Foreskin fibroblast (primary cell): ENCODE measurements at places on chromosomes 11 and 22.

DNA sequence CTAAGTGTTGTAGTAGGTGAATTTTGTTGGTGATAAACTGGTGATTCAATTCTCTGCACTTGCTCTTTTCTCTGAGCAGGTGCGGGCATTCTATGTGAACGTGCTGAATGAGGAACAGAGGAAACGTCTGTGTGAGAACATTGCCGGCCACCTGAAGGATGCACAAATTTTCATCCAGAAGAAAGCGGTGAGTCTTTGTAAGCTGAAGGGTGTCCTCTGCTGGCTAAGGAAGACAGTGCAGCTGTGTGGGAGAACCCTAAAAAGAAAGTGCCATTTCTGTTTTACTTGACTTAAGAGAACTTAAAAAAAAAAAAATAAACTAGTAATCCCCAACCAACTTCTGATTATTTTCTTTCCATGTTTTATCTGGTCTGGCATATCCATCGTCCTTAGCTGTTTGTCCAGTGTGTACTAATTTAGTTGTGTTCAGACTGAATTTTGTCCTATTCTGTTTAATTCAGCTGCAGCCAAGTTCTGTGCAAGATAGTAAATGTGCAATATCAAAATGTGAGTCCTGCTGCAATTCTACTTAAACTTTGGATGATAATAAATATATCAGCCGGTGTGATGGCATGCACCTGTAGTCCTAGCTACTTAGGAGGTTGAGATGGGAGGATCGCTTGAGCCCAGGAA is 29.6 kb downstream of the CAT start:
- DNase-seq = peak; percentile 53

- DNase-seq = no peak
Measured at GRCh38 chr11:32116668-32117067, 25.8 kb downstream of the RCN1 start.

DNA sequence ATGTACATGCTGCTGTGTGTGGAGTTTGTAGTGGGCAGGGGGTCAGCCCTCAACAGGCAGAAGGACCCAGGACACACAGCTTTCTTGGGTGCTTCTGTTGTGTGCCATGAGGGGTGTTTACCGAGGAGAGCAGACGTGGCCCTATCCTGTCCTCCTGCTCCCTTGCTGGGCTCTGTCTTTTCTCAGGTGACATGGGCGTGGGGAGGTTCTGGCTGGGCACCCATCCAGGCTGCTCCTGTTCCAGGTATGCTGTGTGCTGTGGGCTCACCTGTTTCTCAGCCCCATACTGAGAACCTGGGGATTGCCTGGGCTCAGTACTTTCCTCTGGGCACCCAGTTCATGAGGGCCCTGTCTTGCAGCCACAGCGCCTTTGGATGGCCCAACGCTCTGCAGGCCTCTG is 23.3 kb downstream of the MICALL1 start:
- no peak for DNase-seq

- DNase-seq = no peak
Measured at GRCh38 chr11:131851964-131852755, 481.7 kb downstream of the NTM start.

DNA sequence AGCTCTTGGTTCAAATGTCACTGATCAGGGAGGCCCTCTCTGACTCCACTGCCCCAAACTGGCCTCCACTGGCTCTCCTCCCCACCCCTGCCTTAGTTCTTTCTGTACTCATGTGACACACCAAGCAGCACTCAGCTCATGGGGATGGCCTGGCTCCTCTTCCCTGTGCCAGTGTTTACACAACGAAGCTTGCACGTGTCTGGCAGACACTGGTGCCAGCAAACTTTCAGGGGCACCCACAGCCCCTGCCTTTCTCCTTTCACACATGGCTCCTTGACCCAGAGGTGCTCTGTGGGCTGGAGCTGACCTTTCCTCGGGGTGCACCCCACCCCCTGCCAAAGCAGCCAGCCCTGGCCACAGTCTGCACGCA is 37.6 kb upstream of the PARVG start:
- no peak for DNase-seq

DNA sequence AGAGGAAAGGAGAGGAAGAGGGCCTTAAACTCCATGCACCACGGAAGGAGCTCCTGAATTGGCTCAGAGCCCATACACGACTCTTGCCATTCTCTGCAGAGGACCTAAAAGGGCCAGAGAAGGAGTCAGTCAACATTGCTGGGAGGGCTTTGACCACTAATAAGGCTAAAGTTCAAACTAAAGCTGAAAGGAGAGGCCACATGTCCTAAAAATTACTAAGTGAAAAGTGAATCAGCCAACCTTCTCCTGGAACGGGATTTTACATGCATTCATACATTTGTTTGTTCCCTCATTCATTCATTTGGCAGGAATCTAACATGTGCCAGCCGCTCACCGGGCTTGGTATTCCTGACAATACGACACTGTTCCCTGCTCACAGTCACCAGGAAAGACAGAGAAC is 10.5 kb downstream of the CLMP start:
- DNase-seq = no peak

DNA sequence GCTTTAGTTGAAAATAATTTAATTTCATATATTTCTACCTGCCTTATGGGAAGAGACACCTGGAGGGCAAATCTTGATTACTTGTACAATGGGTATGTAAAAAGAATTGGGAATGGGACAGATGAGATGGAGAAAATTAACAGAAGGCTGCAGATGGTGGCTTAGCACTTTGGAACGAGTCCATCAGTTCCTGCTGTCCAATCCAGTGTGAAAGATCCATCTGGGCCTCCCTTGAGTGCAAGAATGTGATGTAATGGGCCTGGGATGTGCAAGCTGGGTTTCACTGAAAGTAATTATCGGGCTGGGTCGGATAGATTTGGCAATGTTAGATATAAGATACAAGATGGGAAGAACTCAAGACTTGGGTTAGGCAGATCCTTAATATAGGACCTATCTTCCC is 42.0 kb downstream of the CECR2 start:
- no peak for DNase-seq

DNA sequence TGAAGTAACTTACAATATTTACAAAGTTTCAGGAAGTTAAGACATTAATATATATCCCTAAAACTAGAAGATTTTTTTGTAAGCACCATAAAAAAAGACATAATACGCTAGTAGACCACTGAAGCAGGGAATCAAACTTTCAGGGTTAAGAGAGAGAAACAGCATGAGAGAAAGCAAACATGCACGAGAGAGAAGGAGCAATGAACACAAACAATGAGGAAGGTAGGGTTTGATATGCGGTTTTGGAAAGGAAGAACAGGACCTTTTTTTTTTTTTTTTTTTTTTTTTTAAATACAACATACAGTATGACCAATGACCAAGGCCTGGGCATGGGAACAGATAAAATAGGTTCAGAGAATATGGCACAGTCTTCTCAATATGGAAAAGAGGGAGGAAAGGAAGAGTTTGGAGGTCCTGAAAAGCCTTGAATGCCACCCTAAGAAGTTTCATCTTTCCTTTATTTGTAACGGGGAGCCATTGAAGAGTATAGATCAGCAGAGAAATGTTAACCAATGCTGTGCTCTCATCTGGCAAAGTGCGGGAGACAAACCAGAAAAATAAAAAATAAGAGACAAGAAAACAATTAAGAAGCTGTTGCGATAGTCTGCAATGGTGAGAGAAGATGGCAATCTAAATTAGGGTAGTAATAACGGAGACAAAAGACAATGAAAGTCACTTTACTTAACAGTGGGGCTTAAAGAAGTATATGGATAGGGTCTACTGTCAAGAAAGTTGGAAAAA is 101.0 kb downstream of the USP35 start:
- no peak for DNase-seq

DNA sequence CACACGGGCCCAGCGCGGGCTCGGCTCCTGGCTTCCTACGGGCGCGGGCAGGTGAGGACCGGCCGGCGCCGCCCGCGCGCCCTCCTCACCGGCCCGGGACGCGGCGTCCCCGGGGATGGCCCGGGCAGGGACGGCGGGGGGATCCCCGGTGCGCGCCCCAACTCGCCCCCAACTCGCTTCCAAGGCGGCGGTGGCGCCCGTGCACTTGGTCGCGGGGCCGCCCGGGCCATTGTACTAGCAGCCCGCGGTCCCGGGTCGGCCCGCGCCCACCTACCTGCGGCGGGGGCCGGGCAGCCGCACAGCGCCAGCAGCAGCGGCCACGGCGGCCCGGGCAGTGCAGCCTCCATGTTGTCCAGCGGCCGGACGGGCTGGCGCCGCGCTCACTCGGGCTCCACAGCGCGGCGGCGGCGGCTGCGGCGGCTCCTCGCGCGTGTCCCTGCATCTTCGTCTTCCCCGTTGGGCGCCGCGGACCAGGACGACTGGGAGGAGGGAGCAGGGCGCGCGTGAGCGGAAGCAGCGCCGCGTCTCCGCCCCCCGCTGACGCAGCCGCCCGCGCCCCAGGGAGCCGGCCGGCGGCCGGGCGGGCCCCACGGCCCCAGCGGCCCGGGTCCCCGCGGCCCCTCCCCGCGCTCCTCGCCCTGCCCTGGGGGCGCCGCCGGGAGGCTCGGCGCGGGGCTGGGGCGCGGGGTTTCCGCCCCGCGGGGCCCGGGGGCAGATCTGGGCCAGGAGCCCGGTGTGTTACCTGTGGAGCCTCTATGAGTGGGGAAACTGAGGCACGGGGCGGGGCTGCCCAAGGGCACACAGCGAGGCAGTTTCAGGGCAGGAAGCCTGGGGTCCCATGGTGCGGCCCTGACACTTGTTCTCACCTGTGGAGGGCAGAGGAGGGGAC is 159.3 kb upstream of the GRK3 start:
- peak; percentile 72 for DNase-seq

- DNase-seq = peak; percentile 61
Measured at GRCh38 chr11:128831174-128832120, 35.6 kb downstream of the KCNJ1 start.

- DNase-seq = no peak
Measured at GRCh38 chr11:22339611-22340010, 1.4 kb downstream of the SLC17A6 start.

DNA sequence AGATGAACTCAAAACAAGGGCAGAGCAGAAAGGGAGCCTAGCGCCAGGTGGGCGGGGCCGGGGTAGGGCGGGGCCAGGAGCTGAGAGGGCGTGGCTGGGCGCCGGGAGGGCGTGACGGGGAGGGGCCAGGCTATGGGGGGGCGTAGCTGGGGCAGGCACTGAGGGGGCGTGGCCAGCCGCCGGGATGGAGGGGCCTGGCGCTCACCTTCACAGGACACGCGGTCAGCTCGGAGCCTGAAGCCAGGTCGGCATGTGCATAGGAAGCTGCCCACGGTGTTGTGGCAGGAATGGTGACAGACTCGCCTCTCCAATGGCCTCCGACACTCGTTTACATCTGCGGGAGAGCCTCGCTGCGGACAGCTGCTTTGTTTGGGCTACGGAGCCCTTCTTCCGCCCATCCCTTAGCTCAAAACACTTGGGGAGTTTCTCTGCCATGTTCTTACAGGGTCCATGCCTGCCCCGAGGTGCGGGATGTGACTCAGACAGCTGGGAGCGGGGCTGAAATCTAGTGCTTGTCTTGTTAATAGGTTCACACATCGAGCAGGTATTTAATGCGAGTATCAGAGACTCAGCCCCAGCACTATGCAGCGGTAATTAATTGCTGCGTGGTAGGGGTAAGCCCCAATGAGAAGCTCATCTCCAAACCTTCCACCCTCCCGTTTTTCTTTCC is 13.4 kb downstream of the VWCE start:
- DNase-seq = no peak

- no peak for DNase-seq
Measured at GRCh38 chr22:48477031-48477721, 1350.5 kb downstream of the BRD1 start.

GRCh38 chr11:117022526-117022925 is 75.7 kb downstream of the SIK3 start:
- DNase-seq = no peak

DNA sequence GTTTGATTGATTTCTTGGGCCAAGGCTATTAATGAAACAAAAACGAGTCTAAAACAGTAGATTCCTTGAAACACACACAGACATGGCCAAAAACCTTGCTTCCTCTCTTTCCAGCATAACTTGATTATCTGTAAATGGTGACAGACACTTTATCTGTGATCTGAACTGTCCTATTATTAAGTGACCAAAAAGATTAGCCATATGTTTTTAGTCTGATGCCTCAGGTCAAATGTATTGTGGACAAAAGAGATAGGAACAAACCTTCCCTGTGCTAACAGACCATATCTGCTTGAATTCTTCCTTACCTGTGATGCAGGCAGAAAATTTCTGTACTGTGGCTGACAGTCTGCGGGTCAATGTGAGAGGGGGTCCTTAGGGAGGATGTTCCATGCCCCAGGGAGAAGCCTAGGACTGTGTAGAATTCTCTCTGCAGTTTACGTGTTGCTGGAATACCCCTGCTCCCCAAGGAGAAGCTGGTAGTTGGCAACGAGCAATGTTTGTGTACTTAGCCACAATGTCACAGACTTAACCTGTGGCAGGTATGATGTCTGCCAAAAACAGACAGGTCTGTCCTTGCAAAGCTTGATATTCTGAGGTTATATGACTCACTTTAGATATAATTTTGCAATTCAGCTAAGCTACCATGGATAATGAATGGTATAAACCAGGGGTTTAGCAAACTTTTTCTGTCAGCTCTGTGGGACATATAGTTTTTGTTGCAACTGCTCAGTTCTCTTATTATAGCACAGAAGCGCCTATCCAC is 31.2 kb downstream of the C11orf71 start:
- DNase-seq = no peak
